ENCODE measurements at places on chromosomes 12 and 14.

DNA sequence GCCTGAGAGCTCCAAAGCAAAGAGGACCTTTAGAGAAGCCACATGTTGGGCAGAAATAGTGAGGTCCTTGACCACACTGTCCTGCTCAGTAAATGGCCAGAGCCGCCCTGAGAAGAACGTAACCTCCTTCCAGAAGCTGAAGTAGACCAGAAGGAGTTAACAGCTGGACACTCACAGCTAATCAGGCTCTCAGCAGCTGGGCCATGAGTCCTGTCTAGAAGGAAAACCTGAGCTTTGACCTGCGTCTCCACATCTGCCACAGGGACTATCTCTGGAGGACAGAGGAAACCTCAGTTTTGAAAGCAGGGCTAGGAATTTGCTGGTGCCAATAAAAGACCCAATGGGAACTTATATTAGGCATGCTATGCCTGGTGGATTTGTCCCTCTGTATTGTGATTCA, 12.3 kb upstream of the DHRS4 start:
- DNase-seq, result no peak

DNA sequence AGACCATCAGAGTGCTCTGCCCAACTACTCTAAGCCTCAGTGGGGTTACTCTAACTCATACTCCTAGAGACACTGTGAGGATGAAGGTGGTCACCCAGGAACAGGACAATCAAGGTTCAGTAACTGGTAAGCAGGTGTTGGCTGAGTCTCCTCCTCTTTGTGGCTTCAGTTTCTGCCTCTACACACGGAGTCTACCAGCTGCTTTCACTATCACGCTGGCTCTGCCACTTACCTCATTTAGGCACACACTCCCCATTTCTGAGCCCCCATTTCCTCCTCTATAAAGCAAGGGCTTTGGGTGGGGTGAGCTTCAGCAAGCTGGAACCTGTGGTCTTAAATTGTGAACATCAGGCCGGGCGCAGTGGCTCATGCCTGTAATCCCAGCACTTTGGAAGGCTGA, 7.3 kb upstream of the TCHP start:
- no peak for DNase-seq

GRCh38 chr12:57092876-57093414, 4.0 kb downstream of the NAB2 start:
- DNase-seq, result no peak

- DNase-seq, result no peak
Measured at GRCh38 chr12:10268037-10268436, 39.6 kb upstream of the KLRD1 start.

Data from cortex of kidney (tissue), 1 donor.